ENCODE measurements at places on chromosomes 1 and 21.

DNA sequence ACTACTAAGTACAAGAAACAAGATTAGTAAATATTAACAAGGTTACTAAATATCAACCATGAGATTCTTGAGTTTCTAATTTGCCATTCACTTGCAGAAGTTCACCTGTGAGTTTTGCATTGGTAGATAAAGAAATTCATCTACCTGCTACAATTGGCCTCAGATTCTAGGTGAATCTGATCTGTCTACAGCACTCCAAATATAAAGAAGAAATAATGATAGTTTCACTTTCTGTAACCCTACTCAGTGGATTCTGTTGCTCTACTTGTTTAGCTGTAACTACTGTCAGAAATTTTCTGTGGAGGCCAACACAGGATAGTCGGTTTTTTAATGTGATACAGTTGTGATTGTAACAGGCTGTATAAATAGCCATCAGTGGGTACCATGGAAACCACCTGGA is 118.6 kb downstream of the NR5A2 start:
- DNase-seq, result no peak

- no peak for DNase-seq
These were observed 31.9 kb upstream of the IL19 start for GRCh38 chr1:206738370-206739366.

GRCh38 chr1:151294742-151295462 is 12.8 kb downstream of the ZNF687 start:
- no peak for DNase-seq

DNA sequence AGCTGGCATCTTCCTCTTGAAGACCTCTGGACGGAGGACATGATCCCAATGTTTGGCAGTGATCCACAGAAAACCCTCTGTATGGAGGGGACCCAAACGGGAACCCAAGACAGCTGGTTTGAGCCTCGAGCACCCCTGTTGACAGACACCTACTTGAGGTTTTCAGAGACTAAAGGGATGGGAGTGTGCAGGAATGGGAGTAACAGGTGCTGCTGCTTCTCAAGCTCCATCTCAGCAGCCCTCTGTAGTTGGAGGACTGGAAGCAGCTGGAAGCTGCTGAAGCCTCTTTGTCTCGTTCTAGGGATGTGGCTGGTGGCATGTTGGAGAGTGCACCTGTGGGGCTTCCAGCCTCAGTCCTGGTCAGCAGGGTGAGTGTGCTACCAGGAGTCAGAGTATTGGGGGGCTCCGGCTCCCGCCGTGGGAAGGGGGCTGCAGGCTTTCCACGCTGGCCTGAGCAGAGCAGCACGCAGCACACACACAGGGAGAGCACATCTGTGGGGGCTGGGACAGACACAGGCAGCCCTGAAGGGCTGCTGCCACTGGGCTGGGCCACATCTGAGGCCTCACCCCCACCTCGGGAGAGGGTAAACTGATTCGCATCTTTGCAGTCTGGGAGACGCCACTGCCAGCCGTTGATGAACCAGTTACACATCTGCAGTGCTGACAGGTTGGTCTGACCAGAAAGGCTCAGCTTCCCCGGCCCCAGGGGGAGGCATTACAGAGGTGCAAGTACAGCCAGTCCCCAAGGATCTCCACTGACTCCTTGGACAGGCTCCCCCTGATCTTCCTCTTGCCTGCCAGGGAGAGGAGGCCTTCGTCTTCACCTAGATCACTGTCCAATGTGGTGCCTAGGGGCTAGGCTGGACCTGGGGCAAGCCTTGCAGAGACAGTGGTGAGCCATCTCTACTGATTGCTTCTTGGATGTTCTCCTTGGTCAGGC is 56.6 kb downstream of the ADSS2 start:
- no peak for DNase-seq

DNA sequence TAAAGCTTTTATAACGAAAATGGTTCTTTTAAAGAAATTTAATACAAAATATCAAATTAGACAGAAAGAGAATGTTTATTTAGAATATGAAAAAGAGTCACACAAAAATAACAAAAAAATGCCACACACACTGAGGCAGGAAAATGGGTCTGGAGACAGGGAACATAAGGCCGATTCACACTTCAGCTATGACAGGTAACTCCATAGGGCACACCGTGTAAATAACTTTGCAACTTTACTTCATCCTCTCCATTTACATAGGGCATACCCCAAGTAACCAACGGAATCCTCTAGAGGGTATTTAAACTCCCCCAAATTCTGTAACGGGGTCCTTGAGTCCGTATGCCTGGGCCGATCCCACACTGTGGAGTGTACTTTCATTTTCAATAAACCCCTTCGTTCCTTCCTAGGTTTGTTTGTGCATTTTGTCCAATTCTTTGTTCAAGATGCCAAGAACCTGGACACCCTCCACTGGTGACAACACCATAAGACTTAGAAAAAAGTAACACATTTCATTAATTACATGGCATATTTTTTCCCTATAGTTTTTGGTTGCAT is 23.1 kb upstream of the PTGS2 start:
- no peak for DNase-seq

GRCh38 chr1:74641876-74642275 is 31.7 kb downstream of the ERICH3 start:
- DNase-seq, result no peak

- no peak for DNase-seq
These were observed 435.5 kb downstream of the SIPA1L2 start for GRCh38 chr1:232194424-232194823.

DNA sequence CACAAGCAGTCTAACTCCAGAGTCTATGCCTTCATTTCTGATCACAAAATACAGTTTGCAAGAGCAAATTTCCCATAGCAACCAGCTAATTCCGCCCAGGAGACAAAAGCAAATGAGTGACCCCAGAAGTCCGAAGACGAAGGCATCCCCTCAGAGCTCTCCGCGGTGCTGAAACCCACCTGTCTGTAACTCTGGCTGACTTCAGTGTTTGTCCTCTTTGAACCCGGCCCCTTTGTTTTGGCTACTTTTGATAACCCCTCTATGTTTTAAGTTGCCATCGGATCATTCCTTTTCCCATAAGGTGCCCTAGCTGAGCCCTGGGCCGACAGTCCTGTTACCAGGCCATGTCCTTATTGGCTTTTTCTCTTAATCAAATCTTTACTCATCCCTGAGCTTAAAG is 515.8 kb downstream of the PTPRU start:
- no peak for DNase-seq

GRCh38 chr1:13517193-13517812 is 3.5 kb upstream of the LRRC38 start:
- no peak for DNase-seq

GRCh38 chr1:1272341-1273208 is 1.1 kb downstream of the UBE2J2 start:
- DNase-seq, result no peak

DNA sequence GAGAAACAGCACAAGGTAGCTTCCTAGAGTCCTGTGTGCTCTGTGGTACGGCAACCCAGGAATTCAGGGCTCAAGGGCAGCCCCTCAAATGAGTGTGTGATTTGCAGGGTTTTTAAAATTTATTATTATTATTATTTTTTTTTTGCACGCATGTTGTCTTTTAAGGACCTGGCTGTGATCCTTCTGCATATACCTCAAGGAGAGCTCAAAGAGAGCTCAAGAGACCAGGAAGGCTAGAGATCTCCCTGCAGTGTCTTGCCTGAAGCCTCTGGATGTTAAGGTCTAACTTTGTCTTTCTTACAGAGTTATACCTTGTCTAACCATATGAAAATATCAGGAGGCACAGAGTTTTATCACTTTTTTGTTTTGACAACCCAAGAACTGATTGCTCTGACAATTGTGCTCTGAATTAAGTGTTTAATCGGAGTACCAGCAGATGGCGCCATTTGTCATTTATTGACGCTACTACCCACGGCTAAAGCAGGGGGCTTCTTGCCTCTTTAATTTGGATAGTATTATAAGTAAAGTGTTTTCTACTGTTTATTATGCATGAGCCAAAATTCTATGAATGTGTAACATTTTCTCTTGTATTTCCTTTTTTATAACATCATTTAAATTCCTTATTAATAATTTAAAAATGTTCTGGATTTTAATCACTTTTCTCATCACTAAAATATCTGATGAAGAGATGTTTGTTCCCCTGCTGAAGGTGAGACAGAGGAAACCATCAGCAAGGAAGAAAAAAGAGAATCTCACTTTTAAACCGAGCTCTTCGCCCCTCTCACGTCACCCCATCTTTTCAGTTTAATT is 35.8 kb upstream of the LMO4 start:
- peak; percentile 3 for DNase-seq

- DNase-seq, result no peak
These were observed 45.7 kb downstream of the ATP2B4 start for GRCh38 chr1:203672346-203672745.

- no peak for DNase-seq
These were observed 1.4 kb downstream of the RGS8 start for GRCh38 chr1:182682898-182683501.

DNA sequence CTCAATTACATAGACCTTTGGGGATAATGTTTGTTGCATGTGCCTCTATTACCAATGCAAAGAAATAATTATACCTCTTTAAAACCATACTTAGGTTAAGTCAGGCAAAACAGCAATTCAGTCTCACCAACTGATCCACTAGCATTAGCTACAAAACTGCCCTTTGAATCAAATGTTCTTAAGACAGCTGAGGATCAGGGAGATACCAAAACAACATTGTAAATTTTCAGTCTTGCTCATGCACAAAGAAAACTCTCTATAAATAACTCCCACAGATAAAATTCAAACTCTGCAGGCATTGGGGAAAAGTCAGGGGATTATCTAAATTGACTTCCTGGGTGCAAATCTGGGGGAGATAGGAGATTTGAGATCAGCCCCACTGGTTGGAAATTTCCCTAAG is 100.9 kb upstream of the DPT start:
- no peak for DNase-seq

GRCh38 chr1:161088587-161089110 is 709 bp downstream of the NECTIN4 start:
- no peak for DNase-seq

DNA sequence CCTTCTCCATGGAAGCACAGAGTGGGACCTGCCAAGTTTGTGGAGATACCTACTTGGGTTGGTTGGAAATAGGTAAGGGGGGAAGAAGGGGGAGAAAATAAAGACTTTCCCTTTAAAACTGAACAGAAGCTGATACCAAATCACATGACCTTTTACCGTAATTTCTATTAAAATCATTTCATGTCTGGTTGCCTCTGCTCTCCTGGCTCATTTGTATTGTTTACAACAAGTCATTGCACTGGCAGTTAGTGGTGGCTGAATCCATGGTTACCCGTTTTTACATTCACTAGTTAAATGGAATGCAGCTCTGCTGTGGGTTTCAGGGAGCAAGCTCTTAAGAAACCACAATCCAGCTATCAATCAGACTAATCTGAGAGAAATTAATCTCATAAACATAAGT is 353.7 kb upstream of the ESRRG start:
- DNase-seq, result no peak

DNA sequence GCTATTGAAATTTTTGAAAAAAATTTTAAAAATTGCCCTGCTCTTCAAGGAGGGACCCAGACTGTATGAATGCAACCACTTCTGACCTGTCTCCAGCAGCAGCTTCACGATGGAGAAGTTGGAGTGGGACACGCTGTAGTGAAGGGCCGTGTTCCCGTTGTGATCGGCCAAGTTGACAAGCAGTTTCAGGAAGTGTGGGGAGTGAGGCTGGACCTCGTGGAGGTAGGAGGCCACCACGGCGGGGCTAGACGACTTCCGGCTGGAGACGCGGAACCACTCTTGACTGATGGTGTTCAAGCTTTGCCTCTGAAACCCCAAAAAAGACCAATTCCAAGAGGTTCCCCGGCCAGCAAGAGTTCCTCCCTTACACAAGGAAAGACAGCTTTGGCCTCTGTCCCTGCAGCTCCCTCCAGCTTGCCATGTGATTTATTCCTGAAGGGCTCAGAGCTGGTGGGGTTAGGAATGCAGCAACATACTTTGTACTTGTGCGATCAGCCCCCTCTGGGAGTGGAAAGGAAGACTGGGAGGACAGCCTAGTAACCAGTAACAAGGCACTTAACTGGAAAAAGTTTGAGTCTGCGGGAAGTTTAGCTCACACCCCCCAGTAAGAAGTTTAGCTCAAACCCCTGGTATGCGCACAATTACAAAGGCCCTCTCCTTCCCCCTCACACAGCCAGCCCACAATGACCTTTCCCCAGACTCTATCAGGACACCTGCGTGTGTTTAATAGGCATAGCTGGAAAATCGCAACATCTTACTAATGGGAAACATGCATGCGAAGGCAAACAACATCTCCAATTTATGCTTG is 56.0 kb downstream of the KANK4 start:
- DNase-seq, result no peak

- no peak for DNase-seq
These were observed 20.2 kb downstream of the SDC3 start for GRCh38 chr1:30888391-30888790.

DNA sequence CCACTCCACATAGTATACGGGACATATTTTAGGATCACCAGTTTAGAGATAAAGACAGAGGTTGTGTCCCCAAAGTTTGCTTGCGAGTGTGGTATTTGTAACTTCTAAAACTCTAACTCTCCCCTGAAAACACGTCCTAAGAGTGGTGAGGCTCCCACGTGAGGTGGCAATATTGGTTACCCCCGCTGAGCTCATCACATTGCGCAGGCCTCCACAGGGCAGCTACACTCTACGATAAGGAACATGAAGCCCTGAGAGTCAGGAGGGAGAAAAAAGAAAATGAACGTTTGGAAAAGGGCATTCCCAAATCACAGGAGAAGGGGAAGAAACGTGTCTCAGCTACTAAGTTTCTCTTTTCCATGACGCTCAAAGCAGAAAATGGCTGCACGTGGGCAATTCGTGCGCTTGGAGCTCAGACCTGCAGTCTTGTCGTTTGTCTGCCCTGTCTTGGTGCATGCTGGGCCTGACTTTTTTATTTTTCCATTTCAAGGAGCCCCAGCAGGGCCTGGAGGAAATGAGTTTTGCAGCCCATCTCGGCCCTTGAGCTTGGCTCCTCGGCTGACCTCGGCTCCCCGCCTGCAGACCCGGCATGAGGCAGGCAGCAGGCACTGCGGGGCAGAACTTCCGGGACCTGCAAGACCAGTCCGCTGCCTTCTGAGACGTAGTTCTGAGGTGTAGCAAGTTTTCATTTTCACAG is 25.7 kb downstream of the ERG start:
- no peak for DNase-seq

- no peak for DNase-seq
These were observed 152.2 kb downstream of the TNR start for GRCh38 chr1:175591083-175591743.

DNA sequence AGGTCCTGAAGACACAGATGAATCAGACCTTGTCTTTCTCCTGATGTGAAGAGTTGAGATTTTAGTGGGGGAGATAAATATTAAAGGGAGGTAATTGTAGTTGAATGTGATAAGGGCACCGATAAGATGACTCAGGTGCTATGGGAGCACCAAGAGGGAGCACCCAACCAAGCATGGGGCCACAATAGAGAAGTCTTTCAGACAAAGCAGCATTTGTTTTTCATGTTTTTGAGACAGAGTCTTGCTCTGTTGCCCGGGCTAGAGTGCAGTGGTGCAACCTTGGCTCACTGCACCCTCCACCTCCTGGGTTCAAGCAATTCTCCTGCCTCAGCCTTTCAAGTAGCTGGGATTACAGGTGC is 16.2 kb downstream of the SZT2 start:
- no peak for DNase-seq

GRCh38 chr1:234597894-234598293 is 12.1 kb downstream of the IRF2BP2 start:
- DNase-seq, result peak; percentile 26

- DNase-seq, result no peak
These were observed 161.9 kb upstream of the UBE2U start for GRCh38 chr1:64041371-64042131.

Measured in stimulated activated CD4-positive, alpha-beta T cell treated with anti-CD3 and anti-CD28 coated beads, Interleukin-15, amount 100 ng/mL, for 1 hour (primary cell).